Germinal center (tissue), 1 donor: ENCODE measurements at places on chromosomes 3 and 15.

DNA sequence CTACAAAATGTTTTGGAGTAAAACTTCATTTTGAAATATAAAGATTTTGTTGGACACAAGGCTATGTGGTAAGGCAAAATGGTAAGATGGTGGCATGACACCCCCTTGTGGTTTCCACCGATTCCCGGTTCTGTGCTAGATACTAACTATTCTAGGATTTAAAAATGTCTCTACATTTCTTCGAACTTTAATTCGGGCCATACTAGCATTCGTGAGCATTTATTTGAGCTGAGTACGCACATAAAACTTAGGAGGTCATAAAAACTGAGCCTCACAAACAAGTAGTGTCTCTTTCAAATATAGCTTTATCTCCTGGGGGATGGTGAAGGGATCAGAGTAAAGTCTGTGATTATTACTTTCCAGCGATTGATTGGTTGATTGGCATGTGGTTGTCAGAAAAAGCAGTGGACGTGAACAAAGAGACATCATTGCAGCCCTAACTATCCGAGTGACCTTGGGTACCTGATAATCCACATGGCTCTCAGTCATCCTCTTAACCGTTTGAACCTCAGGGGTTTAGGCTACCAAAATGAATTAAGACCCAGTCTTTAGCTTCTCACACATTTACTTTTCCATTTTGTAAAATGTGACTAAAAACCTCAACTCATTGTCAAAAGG is 1.1 kb upstream of the ZNF639 start:
- DNase-seq = peak; percentile 32

GRCh38 chr15:53457479-53457878 is 302.0 kb downstream of the WDR72 start:
- no peak for DNase-seq

DNA sequence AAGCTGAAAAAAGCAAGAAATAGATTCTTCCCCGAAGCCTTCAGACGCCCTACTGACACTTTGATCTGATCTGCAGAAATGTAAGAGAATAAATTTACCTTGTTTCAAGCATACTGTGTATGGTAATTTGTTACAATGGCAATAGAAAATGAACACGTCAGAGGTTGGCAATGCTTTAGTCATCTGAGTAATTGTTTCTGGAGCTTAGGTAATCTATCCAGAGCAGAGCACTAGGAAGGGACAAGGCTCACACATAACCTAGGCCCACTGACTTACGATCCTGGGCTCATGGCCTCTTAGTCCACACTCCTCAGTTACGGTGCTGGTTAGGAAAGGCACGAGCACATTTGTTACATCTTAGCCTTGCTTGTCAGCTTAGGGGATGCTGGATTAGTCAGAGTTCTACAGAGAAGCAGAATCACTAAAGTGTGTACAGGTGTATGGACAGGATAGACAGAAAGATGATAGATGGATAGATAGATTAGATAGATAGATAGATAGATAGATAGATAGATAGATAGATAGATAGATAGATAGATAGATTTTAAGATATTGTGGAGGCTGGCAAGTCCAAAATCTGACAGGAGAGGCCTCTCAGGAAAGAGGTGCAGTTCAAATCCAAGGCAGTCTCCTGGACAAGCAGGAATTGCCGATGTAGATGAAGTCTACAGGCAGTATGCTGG is 46.8 kb upstream of the TBC1D23 start:
- DNase-seq = no peak

DNA sequence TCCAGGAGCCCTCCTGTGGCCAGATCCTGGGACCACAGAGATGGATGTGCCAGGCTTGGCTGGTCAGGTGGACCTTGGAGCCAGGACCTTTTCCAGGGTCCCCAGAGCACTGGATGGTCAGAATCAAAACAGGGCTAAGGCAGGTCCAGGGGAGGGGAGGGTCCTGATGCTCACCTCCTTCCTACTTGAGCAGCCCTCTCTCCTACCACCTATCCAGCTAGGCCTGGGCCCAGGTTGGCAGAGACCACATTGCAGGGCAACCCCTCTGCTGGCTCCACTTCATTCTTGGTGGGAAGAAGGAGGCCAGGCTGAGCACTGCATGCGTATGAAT is 28.5 kb upstream of the SFMBT1 start:
- DNase-seq = no peak

GRCh38 chr3:182484682-182485081 is 308.6 kb upstream of the ATP11B start:
- no peak for DNase-seq

DNA sequence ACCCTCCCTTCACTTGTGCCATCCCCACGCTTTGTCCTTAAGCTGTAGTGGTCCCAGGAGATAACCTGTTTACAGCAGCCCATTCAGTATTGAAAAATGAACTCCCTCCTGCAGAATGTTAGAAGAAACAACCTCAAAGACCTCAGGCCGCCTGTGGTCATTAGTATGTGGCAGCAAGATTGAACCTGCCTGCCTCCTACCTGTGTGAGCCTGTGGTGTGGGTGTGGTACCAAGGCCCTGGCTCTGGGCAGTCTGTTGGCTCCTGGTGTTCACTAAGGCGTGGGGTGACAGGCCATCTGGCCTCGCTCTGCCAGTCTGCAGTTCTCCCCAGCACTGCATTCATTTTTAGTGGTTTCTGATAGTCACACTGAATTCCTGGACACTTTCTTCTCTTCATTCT is 21.0 kb downstream of the LSM3 start:
- DNase-seq = no peak
